ENCODE measurements at places on chromosomes 16 and 17.

DNA sequence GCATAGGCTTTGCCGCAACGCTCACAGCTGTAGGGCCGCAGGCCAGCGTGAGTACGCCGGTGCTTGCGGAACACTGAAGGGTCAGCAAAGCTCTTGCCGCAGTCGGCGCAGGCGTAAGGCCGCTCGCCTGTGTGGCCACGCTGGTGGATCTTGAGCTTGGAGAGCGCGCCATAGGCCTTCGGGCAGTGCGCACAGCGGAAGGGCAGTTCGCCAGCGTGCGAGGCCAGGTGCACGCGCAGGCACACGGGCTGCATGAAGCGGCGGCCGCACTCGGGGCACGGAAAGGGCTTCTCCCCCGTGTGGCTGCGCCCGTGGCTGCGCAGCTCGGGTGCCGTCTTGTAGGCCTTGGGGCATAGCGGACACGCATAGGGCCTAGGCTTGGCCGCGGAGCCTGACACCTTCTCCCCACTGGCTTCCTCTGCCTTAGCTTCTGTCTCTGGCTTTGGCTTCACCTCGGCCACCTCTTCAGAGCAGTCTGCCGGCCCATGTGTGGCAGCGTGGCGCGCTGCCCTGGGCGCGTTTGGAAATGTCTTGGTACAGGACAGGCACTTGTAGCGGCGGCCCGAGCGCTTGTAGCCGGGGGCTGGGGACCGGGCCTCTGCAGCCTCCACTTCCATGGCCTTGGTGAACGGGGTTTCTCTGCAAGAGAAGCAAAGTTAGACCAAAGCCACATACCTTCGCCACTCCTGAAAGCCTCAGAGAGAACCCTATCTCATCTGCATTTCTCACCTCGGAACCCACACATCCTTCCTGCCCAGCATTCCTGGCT is 10.0 kb downstream of the ZNF668 start:
- no peak for DNase-seq

GRCh38 chr17:77720946-77721845 is 237.3 kb upstream of the TNRC6C start:
- no peak for DNase-seq

DNA sequence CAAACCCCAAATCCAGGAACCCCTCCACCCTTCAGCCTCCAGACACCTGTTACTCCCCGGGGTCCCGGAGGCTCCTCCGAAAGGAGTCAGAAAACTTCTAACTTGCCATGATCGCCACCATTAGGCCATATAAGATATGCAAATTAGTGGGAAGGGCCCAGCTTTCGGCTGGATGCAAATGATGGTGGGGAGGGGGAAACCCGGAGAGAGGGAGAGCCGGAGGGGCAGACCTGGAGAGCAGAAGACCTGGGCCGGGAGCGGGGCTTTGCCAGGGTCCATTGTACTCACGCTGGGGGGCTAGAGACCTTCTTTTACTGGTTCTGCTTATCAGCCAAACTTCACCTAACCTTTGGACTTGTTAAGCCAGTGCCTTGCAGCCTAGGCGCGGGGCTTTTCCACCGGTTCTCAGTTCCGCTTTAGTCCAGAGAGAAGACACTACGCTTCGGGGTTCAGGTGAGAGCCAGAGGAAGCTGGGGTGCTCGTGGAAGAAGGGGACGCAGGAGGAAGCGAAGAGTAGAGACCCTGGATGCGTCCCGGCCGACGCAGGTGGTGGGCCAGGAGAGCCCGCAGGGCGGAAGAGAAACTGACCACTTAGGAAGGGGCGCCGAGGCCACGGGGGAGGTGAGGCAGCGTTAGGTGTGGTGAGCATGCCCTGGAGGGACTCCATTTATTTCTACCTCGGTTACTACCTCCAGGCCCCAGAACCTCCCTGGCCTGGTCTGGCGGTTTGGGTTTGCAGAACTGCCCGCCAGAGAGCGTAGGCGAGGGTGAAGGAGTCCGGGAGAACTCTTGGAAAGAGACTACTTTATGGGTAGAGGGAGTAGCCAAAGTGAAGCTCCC is at the start of gene HNF1B:
Gene HNF1B (minus strand): TSS at position 99 of the 840 bp plus-strand sequence. CDS start 175 bp downstream, outside the sequence.
- DNase-seq = peak; percentile 57

DNA sequence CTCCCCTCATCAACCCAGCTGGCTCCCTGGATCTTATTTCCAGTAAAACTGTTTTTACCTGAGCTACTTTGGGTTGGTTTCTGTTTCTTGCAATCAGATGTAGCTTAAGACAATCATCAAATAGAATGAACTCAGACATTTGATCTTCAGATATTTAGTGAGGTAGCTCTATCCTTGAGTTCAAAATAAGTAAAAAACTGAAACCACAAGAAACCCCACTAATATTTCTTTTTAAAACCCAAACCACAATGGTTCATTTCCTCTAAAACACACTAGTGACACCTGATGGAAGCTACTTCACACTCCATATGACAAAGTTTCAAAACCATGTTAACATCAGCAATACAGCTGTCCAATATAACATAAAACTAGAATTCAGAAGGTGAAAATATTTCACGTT is 37.8 kb downstream of the CACNG1 start:
- no peak for DNase-seq

- DNase-seq = no peak
Measured at GRCh38 chr16:60945225-60945624, 1091.0 kb downstream of the CDH8 start.

DNA sequence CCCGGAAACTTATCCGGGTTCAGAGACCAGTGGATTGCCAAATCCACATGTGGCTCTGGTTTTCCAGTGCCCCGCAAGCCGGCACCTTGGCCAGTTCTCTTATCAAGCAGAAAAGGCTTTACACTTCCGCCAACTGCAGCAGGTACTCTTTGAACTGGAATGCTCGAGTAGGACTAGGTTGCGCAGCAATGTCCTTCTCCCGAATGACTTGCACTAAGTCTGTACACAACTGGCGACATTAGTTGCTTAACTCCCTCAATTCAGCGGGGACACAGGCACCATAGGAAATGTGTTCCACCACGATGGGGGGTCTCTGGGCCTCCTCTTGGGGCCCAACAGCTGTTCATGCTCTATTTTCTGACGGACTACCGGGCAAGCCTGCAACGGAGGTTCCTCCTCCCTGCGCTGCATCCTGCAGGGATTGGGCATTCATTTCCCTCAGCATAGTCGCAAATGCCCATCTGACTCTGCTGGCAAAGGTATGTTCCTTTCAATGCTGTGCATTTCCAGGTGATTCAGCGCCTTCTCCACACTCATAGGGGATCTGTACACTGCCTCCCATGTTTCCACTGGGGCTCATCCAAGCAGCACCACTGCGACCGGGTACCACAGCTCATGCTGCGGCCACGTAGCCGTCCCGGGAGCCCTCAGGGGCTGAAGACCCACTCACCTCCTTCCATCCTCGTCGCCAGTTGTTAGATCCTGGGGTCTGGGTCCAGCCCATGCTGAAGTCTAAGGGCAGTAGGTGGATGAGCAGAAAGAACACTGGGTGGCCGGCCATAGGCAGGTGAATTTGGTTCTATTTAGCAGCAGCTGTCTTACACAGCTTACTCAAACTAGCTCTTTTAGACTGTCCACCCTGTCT is 34.2 kb upstream of the APPBP2 start:
- no peak for DNase-seq

- DNase-seq = no peak
Measured at GRCh38 chr16:68116256-68116867, 31.2 kb downstream of the NFATC3 start.

GRCh38 chr17:56536766-56537165 is 56.7 kb upstream of the NOG start:
- no peak for DNase-seq

DNA sequence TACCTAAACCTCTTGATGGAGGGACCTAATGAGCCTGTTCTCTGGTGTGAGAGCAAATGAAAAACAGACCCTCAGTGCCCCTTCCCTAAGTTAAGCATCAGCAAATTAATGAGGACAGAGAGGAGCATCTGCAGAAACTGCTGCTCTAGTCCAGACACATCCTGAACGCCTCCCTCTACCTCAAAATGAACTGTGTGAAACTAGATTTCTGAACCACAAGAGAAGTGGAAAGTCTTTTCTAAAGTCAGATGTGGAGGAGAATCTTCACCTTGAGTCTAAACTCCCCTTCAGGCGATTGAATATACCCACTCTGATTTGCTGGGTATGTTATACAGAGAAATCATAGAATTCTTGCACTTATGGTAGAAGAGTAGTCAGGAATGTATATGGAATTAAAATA is 104.4 kb upstream of the AMZ2 start:
- no peak for DNase-seq

- DNase-seq = no peak
Measured at GRCh38 chr17:41527063-41528023, 765 bp downstream of the KRT19 start.

GRCh38 chr16:80622007-80622406 is 81.2 kb downstream of the DYNLRB2 start:
- DNase-seq = no peak

DNA sequence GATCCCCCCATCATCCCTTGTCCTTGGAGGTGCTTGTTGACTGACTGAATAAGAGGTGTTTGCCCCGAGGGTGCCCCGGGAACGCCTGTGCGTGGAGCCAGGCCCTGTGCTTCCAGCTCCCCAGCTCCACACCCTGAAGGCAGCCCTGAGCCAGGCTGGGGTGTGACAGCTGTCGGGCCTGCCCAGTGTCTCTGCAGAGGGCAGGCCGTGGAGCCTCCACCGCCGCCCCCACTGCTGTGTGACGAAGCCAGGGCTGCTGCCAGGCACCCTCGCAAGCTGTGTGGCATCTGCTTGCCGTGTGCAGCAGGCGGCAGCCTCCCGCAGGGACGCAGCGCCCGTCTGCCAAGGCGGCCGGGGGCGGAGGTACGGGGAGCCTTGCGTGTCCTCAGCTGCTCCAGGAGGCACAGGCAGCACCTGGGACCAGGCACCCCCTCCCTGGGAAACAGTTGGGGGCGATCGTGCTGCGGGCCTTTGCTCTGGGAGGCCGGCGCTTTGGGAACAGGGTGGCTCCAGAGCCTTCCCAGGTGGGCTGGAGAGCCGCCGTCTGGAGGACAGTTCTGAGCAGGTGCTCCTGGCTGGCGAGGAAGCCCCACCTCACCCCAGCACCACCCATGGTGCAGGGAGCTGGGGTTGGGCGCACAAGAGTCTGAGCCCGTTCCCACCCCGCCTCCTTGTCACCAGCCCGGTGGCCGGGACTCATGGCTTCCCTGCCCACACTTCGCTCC is 26.6 kb downstream of the GSE1 start:
- no peak for DNase-seq

DNA sequence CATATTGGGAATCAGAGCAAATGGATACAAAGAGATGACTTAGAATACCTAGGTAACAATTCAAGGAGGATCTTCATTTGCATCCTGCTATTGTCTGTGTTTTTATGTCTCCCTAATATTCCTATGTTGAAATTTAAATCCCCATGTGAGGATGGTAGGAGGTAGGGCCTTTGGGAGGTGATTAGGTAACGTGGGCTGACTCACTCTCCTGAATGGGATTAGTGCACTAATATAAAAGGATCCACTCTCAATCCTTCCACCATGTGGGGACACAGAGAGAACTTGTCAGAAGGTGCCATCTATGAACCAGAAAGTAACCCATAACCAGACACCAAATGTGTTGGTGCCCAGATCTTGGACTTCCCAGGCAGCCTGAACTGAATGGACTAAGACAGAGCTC is 83.4 kb downstream of the CDH8 start:
- DNase-seq = no peak

DNA sequence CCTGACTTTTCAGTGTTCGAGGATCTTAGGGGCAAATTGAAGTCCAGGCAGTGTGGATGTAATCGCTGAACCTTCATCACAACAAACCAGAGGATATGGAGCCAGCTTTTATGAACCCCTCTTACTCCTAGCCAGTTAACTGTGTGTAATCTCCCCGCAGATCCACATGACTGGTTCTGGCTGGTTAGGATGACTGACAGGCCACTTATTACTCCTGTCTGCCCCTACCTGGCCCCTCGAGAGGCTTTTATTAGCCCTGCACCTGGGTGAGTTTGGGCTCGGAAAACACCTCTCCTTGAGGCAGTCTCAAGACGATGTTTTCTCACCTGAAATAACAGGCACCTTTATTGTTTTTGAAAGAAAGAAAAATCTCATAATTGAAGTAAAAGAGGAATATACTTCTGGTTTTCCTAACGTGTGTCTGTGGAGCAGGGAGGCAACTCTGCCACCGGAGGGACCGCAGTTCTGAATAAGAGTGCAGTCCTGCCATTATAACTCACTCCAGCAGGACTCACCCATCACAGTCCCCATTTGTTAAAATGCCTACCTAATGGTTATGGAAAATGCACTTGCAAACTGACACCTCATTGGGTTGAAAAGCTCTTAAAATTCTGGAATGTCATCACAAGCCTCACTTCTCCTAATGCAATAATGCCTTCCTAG is 291.9 kb upstream of the N4BP1 start:
- no peak for DNase-seq

GRCh38 chr17:45577571-45578279 is 87.2 kb upstream of the PLEKHM1 start:
- no peak for DNase-seq

- no peak for DNase-seq
Measured at GRCh38 chr16:1278477-1278876, 22.6 kb downstream of the TPSD1 start.

GRCh38 chr16:89489040-89489897 is 1.1 kb downstream of the ANKRD11 start:
- peak; percentile 60 for DNase-seq

- DNase-seq = no peak
Measured at GRCh38 chr17:78276098-78276887, 44.9 kb downstream of the TMEM235 start.

- no peak for DNase-seq
Measured at GRCh38 chr16:50839920-50840729, 98.2 kb downstream of the CYLD start.

- DNase-seq = no peak
Measured at GRCh38 chr17:49108318-49108717, 24.3 kb upstream of the B4GALNT2 start.

DNA sequence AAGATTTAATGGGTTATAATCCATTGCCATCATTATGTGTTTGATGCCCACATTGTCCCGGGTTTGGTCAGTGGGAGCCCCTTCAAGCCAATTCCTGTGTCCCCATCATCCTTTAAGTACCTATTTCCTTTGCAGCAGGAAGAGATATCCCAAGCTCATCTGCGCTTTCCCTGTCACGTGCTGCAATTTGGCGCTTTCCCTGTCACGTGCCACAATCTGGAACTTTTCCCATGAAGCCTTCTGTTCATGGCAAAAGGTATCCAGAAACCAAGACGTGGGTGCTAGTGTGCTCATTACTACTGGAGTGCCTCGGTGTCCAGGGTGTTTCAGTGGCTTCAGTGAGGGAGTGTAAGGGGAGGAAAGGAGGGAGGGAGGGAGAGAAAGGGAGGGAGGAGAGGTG is 168.5 kb downstream of the NPIPB11 start:
- no peak for DNase-seq
